Caudate nucleus (tissue), 63 donors: ENCODE measurements at places on chromosomes 7 and 10.

GRCh38 chr7:150429699-150430098, 20.7 kb upstream of the GIMAP8 start:
- DNase-seq, result no peak

DNA sequence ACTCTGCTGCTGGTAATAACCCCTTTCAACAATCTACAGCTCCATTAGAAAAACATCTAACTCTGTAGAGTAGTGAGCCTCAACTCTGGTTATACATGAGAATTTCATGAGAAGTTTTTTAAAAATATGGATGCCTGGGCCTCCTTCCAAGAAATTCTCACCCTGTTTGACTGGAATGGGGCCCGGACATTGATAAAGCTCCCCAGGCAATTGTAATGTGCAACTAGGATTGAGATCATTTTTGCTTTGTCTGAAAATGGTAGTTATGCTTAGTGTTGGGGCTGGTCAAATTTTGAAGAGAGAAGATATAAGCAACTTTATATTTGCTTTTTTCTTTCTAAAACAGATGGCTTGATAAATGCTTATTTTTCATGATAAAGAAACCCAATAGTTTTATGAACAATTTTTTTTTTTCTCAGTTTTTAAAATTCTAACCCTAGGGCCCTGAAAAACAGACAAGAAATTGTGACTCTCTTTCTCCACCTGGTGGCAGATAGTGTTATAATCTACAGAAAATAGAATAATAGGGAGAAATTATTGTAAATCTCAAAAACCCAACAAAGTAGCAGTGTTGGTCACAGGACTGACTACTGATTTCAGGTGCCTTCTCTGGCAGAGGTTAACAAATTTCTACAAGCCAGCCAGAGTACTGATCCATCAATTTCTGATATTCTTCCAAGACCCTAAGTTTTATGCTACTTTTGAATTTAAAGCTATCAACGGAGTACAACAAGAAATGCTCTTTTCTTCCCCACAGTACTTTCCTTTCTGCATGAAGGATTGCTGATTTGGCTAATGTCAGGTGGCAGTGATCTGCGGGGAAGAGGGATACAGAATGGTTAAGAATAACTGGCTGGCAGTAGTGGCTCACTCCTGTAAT, 174.8 kb downstream of the DKK1 start:
- DNase-seq, result no peak

- no peak for DNase-seq
These were observed 413.8 kb upstream of the FOXK1 start for GRCh38 chr7:4268040-4268965.

- no peak for DNase-seq
These were observed 204.9 kb upstream of the NPSR1 start for GRCh38 chr7:34453150-34453549.
